ENCODE measurements at places on chromosomes 3 and 15.
A peak's percentile ranks its signal among the peaks of the same experiment; 100 is the strongest.

DNA sequence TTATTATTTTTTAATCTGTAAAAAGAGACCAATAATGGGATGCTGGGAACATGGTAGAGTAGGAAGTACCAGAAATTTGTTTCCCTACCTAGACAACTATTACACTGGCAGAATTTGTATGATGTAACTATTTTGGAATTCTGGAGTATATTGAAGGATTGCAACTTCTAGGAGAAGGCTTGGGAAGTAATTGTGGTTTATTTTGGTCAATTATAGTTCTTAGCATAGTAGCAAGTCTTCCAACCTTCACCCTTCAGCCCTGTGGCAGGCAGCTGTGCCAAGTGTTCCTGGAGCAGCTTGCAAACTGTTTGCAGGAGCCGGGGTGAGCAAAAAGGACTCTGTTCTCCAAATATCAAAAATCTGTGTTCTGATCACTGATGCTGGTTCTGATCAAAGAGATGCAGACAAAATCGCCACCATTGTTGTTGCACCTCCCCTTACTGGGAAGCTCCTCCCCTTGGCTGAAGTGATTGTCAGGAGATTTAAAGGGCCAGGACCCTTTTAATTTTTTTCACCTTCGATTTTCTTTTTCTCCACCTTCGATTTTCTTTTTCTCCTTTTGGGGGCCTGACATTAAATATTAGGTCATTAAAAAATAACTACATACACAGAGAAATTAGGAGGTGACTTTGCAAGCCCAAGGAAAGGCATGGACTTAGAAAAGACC is 363.3 kb downstream of the SLC9A9 start:
- DNase-seq, result no peak

GRCh38 chr3:178112134-178112533 is 424.1 kb upstream of the KCNMB2 start:
- DNase-seq, result no peak

DNA sequence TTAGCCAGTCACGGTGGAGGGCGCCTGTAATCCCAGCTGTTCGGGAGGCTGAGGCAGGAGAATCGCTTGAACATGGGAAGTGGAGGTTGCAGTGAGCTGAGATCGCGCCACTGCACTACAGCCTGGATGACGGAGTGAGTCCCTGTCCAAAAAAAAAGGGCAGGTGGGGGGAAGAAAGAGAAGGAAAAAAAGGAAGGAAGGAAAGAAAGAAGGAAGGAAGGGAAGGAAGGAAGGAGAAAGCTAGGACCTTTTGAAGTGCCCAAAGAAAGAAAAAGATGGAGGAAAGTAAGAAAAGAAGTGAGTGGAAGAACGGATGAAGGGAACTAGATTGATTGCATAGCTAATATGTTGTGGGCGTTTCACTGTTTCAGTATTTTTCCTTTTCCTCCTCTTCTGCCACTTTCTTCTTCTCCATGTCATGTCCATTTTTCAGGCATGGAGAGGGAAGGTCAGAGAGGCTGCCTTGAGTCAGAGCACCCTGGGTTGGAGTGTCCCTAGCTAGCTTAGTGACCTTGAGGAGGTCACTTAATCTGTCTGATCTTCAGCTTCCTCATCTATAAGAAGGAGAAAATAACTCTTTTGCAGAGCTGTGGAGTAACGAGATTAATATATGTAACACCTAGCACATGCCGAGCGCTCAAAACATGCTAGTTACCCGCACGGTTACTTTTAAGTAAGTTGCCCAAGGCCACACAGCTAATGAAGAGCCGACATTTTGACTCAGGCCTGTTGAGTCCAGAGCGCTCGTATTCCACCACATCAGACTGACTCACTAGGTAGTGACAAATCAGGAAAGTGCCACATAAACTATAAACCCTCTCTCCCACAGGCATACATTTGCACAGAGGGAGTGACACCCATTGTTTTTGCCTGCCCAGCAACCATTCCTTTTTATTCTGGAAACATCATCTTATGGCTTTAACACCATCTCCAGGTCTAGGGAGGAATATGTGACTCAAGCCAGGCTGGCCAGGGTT is 42.2 kb downstream of the BHLHE40 start:
- DNase-seq, result peak; percentile 37

DNA sequence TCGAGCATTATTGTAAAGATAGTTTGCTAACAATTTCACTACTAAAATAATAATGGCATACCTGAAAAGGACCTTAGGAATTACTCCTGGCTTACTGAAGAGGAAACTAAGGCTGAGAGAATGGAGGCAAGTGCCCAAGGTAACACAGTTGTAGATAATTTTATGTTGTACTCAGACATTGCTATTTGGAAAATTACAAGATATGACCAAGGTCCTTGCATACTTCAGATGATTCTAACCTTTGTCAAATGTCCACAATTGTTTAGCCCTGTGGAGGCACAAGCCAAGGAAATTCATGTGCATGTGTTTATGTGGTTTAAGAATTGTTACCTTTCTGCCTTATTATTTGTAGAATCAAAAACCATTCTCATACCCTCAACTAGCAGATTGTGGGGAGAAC is 105.7 kb downstream of the TUSC7 start:
- DNase-seq, result no peak

DNA sequence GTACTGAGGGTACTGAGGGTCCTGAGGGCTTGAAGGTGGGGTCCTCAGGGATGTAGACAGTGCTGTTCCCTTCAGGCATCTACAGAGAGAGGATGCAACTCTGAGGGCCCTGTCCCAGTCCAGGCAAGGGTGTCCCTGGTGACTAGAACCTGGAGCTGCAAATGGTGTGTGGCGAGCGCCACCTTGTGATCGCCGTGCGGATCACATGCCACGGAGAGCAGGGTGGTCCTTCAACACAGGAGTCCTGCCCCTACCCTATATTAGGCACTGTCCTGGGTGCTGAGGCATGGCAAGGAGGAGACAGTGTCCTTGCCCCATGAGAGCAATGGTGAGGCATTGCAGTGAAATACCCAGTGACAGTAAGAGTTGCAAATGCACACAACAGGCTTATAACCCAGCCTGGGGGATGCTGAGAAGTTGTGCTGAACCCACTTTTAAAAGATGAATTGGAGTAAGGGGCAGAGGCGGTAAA is 23.6 kb downstream of the RHCG start:
- DNase-seq, result peak; percentile 41

DNA sequence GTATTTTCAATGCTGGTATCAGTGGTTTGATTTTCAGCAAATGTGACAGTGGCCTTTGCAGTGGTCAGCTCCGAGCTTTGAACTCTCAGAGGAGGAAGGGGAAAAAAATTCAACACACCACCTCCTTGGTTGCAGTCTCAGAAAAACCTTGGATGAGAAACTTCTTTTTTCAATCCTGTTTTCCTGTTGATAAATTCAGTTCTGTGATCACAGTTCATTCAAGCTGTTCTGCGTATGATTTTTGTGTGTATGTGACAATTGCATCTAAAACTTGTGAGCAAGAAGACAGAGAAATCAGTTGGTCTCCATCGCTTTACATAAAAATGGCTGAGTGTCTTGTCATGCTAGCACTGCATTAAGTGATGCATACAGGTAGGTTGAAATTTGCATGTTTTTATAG is 19.2 kb downstream of the ZBTB38 start:
- no peak for DNase-seq

DNA sequence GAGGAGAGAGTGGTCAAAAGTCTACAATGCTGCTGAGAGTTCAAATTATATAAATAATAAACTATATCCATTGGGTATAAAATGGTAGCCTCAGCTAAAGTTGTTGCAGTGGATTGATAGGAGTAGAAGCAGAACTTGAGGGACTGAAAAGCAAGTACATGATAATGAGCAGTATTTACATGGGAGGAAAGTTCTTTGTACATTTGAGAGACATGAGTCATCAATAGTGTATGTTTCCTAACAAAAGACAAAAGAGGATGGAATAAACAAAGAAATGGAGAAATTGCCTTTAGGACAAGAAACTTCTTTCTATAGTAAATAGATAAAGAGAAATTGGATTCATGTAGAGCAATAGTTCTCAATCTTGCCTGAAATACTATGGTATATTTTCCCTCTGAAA is 110.0 kb upstream of the PLSCR5 start:
- no peak for DNase-seq

DNA sequence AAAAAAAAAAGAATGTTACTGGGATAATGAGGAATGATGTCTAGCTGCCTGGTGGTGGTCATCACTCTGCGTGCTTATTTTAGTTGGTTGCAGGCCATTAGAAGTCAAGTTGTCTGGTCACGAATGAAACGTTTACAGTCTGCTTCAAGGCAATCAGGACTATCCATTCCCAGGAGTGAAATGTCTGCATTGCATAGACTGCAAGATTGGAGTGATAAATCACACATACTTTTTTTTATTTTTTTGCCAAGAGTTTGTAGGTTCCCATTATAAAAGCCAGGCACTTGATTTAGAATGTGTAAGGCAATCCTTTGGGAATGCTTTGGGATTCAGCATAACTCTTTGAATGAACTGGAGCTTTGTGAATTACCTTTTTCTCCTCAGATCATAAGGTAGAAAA is 132.3 kb downstream of the STAC start:
- DNase-seq, result no peak

DNA sequence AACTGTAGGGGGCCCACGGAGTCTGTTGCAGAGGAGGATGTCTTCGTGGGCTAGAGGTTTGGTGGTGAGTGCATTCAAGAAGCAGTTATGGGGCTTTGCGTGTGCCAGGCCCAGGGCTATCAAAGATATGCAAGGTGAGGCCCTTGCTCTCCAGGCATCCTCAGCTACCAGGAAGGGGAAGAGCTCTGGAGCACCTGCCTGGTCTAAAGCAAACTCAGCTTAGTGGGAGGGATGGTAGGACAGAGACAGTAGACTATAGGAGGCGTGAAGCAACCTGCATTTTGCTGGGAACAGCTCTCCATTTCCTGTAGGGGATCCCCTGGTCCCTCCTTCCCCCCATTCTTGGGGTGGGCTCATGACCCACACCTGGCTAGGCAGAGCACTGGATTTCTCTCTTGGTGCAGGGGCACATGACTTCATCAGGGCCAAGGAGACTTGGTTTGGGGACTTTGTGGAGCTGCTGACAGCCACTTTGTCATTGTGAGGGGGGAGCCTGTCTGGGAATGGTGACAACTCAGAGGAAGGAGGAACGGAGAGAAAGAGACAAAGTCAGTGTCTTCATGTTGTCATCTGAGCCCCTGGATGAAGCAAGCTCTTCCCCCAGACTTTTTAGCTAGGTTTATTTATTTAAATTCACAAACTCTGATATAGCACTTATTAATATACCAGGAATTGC is 8.6 kb upstream of the EEFSEC start:
- no peak for DNase-seq

GRCh38 chr15:67307156-67307555 is 52.6 kb downstream of the IQCH start:
- no peak for DNase-seq

- DNase-seq, result no peak
These were observed 99.8 kb downstream of the TMEM108 start for GRCh38 chr3:133138017-133138416.
